Activated gamma-delta T cell treated with Interleukin-2 at 50 U/mL for 16 hours (primary cell): ENCODE measurements at places on chromosomes 3 and 15.

GRCh38 chr3:125322166-125322565, 53.0 kb downstream of the ZNF148 start:
- DNase-seq, result no peak

DNA sequence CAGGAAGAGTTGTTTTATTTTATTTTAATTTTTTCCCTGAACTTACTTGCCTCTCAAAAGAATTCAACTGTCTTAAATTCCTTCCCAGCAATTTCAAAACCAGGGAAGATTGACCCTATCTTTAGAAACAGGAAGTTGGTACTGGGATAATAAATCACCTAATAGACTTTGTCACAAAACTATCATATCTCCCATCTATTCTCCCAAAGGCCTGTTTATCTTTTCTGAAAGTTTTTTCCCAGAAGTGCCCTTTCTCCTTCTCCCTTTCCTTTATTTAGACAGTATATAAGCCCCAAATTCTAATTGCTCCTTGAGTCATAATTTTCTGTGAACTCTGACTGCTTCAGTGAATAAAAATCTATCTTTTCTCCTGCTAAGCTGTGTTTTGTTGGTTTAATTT, 2.9 kb upstream of the RNF7 start:
- no peak for DNase-seq

GRCh38 chr3:187914231-187914630, 169.0 kb upstream of the BCL6 start:
- no peak for DNase-seq

DNA sequence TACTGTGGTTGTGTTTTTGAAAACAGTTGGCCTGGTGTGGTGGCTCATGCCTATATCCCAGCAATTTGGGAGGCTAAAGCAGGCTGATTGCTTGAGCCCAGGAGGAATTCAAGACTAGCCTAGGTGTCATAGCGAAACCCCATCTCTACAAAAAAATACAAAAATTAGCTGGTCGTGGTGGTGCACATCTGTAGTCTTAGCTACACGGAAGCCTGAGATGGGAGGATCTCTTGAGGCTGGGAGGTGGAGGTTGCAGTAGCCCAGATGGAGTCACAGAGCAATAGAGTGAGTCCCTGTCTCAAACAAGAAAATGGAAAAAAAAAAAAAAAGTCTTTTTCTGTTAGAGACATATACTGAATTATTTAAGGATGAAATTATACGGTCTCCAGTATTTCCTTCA, 14.7 kb upstream of the LRRFIP2 start:
- no peak for DNase-seq

DNA sequence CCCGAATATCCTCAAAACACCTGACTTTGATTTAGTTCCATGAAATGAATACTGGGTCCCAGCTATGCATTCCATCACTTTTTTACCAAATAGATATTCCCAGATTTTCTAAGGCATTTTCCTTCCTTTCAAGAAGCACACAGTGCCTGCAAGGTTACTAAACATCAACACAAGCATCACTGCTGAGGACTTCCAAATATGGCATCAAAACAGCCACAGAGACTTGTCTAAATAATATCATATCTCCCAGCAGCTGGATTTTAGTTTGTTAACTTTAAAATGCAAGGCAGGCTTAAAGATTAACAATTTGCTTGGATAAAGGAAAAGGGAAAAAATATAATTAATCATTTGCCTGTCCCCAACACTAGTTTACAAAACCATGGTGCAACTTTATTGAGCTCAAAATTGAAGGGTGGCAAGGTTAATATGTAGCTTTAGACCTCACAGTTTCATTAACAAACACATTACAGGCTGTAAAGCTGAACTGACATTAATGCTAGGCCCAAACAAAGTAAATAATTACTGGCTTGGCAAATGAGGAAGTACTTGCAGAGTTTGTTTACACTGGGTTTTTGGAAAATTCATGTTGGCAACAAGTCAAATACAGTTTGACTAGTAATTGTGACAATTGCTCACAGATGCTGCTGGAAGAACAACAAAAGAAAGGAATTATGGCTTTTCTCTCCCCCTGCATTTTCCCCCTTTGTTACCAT, 401.7 kb upstream of the CDIN1 start:
- DNase-seq, result no peak

- DNase-seq, result no peak
These were observed 34.5 kb downstream of the CCDC54 start for GRCh38 chr3:107411779-107412178.
